ENCODE measurements at places on chromosomes 6 and 20.
A peak's percentile ranks its signal among the peaks of the same experiment; 100 is the strongest.

- peak; percentile 43 for DNase-seq
Observed at GRCh38 chr20:5001174-5002076, at the start of gene SLC23A2. Gene SLC23A2 (minus strand): TSS chr20:5001510. CDS start chr20:4932562, 68,948 bp downstream.

DNA sequence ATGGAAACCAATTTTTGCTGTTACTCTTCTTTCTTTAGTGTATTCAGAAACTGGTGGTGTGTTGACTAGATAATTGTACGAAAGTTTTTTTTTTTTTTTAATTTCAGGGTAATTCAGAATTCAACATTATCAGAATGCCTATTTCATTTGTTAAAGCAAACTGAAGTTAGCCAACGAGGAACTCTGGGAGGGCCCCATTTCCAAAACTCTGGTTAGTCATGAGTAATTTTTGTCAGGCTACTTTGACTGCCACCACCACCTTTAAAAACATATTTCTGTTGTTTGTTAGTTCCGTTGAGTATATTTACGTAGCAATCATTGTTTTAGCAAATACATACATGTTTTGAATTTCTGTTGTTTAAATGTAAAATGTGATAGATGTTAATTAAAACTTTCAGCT is 763 bp downstream of the ZKSCAN8 start:
- peak; percentile 26 for DNase-seq

- DNase-seq: peak; percentile 90
Observed at GRCh38 chr6:64680446-64680845, 1026.6 kb downstream of the EYS start.

GRCh38 chr20:49405062-49405683 is 77.3 kb downstream of the KCNB1 start:
- DNase-seq: no peak

GRCh38 chr6:38773338-38773737 is 58.2 kb downstream of the DNAH8 start:
- peak; percentile 62 for DNase-seq

DNA sequence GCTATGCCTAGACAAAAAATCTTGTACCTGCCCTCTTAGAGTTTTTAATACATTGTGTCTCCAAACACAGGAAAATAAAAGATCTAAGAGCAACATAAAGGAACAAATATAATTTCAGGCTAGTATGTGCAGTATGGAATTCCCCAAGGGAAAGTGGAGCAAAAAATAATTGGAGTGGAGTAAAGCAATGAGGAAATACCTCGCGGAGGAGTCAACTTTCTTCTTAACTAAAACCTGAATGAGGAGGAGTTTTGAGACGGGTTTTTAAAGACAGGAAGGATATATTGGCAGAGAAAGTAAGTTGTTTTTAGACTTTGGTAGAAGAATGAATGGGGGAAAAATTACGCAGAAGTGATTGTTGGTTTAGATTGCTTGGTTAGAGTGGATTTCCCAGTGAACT is 14.0 kb downstream of the HIVEP1 start:
- DNase-seq: no peak

- DNase-seq: no peak
Observed at GRCh38 chr20:54255157-54255556, 47.3 kb downstream of the PFDN4 start.

- no peak for DNase-seq
Observed at GRCh38 chr20:61924211-61924857, 141.3 kb downstream of the TAF4 start.

DNA sequence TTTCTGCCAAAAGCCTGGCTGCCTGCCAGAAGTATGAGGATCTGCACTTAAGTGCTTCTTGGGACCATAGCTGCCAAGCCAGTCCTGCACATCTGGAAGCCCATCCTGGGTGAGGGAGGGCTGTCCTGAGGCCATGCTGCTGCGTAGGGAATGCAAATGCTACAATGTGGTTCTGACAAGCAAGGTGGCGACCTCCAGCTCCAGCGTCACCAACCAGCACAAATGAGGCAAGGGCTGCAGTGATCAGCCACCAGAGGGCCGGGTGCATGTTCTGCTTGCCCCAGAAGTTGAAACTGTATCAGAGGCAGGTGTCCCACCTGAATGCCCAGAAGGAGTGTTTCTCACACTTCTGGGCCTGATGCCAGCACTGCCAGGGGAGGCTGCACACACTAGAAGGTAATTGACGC is 99.1 kb upstream of the KCNQ5 start:
- peak; percentile 10 for DNase-seq

GRCh38 chr20:9302091-9302462 is 212.3 kb upstream of the LAMP5 start:
- DNase-seq: no peak

- no peak for DNase-seq
Observed at GRCh38 chr6:18431581-18431980, 44.4 kb downstream of the RNF144B start.

DNA sequence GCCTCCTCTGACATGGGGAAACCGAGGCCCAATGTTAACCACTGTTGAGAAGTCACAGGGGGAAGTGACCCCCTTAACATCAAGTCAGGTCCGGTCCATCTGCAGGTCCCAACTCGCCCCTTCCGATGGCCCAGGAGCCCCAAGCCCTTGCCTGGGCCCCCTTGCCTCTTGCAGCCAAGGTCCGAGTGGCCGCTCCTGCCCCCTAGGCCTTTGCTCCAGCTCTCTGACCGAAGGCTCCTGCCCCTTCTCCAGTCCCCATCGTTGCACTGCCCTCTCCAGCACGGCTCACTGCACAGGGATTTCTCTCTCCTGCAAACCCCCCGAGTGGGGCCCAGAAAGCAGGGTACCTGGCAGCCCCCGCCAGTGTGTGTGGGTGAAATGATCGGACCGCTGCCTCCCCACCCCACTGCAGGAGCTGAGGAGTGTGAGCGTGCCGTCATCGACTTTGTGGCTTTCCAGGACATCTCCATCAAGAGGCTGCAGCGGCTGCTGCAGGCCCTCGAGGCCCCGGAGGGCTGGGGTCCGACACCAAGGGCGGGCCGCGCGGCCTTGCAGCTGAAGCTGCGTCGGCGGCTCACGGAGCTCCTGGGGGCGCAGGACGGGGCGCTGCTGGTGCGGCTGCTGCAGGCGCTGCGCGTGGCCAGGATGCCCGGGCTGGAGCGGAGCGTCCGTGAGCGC is 1.6 kb downstream of the TNFRSF6B start:
- no peak for DNase-seq

GRCh38 chr6:6176127-6176526 is 144.3 kb downstream of the F13A1 start:
- no peak for DNase-seq

DNA sequence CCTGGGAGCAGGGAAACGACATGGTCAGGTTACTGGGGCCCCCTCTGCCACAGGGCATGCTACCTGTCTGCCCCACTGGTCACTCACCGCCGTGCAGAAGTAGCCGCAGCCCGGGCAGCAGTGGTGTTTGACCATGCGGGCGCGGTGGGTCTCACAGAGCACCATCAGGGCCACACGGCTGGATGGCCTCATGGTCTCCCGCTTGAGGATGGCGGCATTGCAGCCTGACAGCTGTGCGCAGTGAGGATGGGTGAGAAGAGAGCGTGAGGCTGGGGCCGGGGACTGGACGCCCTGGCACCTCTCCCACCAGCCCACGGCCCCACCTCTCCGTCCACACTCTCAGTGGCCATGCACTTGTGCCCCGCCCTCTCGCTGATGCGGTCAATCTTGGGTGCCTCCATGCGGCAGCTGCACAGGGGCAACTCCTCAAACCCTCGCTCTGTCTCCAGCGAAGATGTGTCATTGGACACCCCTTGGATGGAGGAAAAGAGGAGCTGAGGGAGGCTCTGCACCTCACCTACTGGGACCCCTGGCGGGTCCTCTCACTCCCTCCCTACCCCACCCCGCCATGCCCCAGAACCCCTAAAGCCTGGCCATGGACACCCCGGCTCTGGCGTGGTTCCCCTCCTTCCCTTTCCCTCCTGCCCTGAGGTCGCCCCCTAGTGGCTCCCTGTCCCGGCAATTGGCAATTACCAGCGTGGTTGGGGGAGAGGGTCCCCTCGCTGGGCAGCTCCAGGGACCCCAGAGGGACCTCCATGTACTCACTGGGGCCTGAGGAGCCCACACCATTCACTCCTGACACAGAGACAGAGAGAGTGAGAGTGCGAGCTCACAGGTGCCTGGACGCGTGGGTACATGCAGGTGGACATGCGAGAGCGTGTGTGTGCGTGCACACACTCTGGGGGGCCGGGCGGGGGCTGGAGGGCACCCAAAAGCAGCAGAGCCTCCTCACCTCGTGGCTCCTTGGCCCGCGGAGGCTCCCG is 8.9 kb downstream of the EHMT2 start:
- peak; percentile 40 for DNase-seq

DNA sequence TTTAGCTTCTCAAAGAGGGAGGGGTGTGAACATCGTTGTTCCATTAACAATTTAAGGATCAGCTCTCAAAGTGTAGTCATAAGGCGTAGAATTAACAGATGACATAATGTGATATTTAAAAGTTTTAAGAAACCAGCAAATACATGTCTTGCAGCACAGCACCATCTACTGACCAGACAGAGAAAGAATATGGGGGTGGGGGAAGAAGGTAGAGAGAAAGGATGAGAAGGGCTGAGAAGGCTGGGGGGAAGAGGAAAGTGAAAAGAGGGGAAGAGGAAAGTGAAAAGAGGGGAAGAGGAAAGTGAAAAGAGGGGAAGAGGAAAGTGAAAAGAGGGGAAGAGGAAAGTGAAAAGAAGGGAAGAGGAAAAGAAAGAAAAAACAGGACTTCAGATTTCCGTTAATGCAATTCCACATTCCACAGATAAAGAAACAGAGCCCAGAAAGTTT is 80.9 kb downstream of the HAO1 start:
- DNase-seq: peak; percentile 84

DNA sequence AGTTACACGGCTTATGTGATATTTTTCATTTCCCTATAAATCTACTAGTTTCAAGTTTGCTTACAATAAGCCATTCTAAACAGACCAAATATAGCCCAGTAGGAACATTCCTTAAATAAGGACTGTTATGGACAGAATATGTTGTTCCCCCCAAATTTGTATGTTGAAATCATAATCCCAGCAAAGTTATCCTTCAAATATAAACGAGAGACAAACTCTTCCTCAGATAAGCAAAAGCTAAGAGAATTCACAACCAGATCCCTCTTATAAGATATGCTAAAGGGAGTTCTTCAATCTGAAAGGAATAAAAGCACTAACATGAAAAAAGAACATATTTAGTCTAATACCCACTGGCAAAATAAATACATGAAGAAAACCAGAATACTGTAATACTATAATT is 795.5 kb upstream of the GJE1 start:
- DNase-seq: no peak

DNA sequence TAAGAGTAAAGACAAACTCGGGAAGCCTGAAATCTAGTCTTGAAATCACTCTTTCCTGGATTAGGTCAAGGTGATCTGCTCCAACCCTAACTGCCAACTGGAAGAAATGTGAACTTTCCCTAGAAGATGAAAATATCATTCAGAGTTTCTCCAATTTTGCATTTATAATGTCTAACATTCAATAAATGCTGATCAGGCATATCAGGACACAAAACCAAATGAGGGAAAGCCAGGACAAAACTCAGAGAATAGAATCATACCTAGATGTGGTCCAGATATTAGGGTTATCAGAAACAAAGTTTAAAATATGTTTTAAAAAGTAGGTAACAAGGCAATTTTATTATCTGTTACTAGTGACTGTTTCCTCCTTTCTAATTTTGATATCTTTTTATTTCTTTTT is 335.5 kb upstream of the MAP3K7 start:
- DNase-seq: no peak

GRCh38 chr6:24093381-24093780 is 32.6 kb upstream of the NRSN1 start:
- no peak for DNase-seq

DNA sequence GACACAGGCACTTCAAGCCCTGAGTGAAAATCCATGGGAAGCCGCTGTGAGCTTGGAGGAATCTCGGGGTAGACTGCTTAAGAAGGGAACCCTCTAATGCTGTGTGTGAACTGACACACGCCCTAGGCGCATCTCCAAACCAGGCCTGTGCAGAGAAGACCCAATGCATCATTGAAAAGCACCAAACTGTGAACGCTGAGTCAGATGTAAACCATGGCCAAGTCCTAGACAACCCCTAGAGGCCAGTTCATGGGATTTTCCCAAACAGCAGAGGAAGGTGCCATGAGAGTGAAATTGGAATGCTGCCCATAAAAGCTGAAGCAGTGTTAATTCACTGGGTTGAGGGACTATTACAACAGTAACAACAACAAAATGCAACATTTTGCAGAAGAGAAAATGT is 296.5 kb downstream of the SMOC2 start:
- peak; percentile 1 for DNase-seq

GRCh38 chr20:62117658-62118057 is 4.6 kb upstream of the LSM14B start:
- no peak for DNase-seq

DNA sequence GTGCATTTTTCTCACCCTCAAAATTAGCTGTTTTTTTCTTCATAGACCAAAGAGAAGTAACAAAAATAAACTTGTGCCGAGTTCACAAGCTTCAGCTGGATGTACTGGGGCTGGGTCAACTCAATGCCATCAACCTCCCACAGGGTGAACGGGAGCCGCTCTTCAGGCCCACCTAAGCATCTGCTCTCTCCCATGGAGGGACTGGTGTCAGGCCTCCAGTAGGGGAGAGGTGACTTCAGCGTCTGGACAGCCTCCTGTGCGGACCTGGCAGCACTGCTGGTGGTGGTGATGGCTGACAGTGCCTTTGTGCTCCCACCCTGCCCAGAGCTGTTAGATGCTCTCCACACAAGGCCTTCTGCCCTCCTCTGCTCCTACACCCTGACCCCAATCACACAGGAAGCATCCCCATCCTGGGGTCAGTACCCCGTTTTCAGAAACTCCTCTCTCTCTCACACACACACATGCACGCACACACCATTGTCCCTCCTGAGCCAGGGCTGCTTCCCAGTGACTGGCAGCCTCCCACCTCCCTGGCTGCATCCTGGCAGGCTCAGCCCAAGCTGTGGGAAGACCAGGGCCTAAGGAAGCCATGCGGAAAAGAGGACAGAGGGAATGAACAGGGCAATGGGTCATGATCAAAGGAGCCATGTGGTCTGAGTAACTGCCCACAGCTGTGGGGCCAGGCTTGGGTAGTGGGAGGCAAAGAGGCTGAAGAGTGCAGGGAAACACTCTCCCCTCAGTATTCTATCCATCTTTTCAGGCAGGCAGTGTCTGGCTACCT is 17.7 kb downstream of the CST8 start:
- no peak for DNase-seq

Data from PC-3 (cell line).